ENCODE measurements at places on chromosomes 11 and 22.
A peak's percentile ranks its signal among the peaks of the same experiment; 100 is the strongest.

GRCh38 chr11:120548682-120549209, 37.2 kb downstream of the GRIK4 start:
- DNase-seq, result no peak

DNA sequence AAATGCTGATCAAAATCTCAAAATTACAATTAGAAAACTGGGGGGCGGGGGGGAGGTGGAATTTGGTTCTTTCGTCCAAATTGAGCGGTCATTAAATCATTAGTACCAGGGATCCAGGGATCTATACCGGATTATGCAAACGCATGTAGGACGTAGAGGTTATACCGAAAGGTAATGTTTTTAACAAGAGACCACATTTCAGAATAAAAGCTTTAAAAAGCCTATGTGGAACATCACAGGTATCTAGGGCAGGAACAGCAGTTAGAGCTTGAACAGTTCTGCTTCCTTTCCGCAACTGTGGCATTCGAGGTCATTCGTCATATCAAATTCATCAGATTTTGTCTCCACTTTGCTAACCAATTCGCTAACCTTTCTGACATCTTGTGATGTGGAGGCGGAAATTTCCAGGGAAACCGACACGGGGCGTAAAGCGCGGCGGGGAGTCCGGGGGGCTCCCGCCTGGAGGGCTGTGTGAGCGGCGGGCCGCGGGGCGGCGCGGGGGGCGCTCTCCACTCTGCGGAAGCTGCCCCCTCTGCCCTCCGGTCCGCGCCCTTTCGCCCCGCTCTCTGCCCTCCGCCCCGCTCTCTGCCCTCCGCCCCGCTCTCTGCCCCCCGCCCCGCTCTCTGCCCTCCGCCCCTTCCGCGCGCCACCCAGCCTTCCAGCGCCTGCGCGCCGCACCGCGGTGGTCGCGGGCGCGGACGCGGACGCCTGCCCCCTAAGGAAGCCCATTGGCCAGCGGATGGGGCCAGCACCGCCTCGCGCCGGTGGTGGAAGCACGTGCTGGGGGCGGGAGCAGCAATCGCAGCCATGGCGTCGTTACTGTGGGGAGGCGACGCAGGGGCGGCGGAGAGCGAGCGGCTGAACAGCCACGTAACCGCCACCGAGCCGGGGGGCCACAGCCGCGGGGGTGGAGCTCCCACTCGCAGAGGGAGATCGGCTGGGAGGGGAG, at the start of gene DDX25:
Gene DDX25, plus strand, starts transcription at position 798 of the 949 bp plus-strand sequence. Its CDS starts 10 bp downstream, at position 808.
- no peak for DNase-seq

DNA sequence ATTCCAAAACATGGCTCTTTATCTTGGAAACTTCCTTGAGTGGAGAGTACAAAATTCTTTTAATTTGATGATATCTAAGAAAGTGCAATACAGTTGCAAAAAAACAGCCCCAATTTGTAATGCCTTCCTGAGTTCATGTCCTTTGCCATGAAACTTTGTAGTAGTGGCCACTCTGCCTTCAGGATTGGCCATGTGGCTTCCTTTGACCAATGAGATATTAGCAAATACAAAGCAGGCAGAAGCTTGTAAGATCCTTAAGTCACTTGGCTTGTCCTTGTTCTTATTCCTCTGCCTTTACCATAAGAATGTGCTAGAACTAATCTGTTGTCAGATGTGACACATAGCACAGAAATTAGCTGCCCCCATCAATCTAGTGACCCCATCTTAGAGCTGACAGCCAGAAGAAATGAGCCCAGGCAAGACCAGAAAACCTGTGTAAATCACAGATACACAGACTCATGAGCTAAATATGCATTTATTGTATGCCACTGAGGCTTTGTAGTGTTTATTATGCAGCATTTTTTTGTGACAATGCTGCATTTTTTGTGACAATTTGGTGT, 29.8 kb upstream of the BLID start:
- DNase-seq, result no peak

GRCh38 chr11:11528986-11529385, 92.8 kb downstream of the GALNT18 start:
- DNase-seq, result peak; percentile 35

GRCh38 chr22:26592421-26592891, 2.5 kb upstream of the TPST2 start:
- DNase-seq, result no peak

GRCh38 chr11:70306586-70307033, 36.1 kb downstream of the PPFIA1 start:
- no peak for DNase-seq

- DNase-seq, result peak; percentile 55
These were observed 437 bp downstream of the SLC43A3 start for GRCh38 chr11:57426439-57426928.

- DNase-seq, result no peak
These were observed 9.1 kb downstream of the MMP10 start for GRCh38 chr11:102771351-102771750.

DNA sequence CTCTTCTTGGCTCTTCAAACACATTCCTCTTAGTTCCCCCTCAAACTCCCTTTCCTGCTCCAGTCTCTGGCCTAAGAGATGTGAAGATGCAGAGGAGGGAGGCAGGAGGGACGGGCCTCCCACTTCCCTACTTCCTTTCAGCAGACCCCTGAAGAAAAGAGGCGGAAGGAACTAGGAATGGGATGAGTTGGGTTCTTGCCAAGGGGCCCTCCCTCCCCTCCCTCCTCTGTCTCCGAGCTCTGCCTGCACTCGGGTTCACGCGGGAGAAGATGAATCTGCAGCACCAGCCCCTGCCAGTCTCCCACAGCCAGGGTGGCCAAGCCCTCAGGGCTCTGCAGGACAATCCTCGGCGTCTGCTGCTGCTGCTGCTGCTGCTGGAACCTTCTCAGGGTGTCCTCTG, 24.3 kb upstream of the PKNOX2 start:
- no peak for DNase-seq

DNA sequence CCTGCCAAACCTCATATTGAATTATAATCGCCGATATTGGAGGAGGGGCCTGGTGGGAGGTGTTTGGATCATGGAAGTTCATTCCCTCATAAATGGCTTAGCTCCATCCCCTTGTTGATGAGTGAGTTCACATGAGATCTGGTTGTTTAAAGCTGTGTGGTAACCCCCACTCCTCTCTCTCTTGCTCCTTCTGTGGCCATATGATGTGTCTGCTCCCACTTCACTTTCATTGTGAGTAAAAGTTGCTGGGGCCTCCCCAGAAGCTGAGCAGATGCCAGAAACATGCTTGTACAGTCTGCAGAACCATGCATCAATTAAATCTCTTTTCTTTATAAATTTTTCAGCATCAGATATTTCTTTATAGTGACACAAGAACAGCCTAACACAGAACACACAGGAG, 929.0 kb upstream of the FAT3 start:
- no peak for DNase-seq

DNA sequence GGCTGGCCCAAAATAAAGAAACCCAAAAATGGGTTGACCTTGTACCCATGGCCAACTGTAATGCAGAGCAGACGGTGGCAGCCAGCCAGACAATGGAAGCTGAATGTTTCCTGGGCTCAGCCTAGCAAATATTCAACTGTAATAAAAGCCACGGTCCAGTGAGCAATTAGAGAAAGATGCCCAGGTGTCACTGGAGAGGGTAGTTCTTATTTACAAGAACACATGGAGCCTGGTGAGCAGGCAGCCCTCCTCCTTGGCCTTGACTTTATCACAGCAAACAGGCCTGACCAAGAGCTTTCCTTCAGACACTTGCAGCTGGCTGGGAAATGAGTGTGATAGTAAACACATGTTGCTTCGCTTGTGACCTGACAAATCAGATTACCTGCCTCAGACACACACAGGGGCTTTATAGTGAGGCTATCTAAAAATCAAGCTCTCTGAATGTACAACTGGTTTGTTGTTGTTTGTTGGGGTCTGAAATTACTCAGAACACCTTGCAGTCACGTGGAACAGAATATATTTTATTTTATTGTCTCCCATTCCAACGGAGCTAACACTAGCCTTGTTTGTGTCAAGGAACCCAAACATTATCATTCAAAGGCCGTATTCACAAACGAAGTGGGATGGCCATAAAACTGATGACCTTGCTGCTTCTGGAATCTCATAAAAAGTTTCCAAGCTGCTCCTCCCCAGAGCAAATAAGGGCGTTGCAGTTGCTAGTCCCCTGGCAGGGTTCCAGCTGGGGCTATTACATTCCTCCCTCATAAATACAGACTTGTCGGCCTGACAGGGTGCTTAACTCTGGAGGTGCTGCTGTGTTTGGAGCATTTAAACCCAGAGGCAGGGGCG, 161.1 kb downstream of the BBOX1 start:
- DNase-seq, result peak; percentile 70

GRCh38 chr11:130146796-130147195, 12.8 kb upstream of the ST14 start:
- DNase-seq, result no peak

DNA sequence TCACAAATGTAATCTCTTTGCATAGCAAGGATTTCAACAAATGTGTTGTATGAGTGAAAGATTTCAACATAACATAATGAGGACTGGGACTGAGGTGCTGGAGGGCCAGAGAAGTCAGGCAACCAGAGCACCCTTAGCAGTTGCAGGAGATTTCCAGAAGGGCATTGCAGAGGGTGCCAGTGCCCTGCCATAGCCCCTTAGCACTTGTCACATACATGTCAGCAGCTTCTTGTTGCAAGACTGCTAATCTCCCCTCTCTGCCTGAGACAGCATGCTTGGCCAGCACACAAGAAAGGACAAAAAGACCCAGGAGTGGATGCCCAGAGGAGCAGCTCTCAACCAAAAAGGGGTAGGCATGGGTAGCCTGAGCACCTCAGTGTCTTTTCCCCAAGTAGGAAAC, 43.2 kb downstream of the BBOX1 start:
- no peak for DNase-seq

DNA sequence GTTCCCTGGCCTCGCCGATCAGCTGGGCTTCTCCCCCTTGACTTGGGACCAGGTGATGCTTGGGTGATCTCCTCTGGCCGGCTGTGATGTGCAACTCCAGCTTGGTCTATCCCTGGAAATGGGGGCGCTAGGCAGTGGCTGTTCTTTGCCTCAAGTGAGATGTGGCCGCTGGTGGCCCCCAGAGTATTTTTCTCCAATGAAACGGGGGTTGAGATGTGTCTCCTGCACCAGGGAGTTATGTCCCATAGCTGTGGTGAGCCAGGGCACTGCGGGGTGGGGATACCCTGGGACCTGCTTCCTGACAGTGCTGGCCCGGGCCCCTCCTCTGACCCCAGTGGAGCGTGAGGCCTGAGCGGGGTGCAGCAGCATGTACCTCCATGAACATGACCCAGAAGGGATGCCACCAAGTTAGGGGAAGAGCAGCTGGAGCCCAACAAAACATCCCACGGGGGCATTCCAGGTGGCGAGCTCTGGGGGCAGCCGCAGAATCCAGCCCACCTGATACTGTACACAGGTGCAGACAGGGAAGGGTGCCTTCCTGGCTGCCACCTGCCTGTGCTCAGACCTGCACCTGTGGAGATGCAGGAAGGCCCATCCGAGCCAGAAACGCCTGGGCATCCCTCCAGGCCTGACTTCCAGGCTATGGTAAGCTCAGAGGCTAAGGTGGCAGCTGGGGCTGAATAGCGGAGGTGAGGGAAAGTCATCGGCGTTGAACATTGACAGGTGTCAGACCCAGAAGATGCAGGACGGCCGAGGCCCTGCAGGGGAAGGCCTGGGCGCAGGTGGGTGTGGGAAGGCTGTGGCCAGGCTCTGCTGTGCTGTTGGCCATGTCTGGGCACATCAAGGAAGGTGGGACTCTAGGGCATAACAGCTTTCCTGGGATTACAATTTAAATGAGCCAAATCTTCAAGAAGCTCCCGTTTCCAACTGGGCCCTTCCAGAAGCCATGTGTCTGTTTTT, 97.3 kb downstream of the CTTN start:
- DNase-seq, result no peak

- no peak for DNase-seq
These were observed 155.2 kb downstream of the CEP164 start for GRCh38 chr11:117482881-117483280.

GRCh38 chr22:42074132-42074811, at the start of gene PHETA2:
Gene PHETA2 (plus strand): TSS chr22:42074248. CDS start chr22:42077294, 3,046 bp downstream.
- DNase-seq, result no peak

DNA sequence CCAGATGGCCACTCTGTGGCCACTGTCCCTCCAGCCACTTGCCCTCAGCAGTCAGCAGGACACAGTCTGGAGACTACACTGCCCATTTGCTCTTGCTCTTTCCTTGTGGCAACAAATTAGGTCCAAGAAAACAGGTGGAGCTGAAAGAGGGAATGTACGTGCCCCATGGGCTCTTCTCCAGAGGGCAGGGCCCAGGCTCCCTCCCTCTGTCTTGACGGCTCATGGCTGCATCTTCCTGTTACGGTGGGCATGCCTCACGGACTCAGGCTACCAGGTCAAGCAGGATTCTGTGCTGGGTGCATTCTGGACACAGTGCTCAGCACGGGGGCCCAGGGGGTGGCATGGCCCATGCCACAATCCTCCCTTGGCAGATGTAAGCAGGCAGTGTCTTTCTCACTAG, 71.3 kb downstream of the MED15 start:
- no peak for DNase-seq

DNA sequence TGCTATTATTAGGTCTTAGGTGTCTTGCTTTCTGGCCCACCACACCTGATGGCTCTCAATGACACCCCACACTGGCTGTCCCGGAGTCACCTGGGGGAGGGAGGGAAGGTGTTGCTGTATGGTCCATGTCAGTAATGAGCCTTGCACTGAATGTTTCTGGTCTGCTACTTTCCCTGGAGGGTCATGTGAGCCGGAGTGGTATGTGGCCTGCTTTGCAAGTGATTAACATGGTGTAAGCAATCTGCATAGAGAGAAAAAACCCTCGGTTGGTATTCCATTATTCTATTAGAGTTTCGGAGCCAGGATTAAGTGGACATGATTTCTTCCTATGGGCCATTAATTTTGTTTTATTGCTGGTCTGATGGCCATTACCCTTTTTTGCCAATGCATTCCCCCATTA, 63.9 kb downstream of the PKNOX2 start:
- DNase-seq, result no peak

GRCh38 chr22:42367980-42368378, 64.2 kb downstream of the NFAM1 start:
- DNase-seq, result peak; percentile 28

DNA sequence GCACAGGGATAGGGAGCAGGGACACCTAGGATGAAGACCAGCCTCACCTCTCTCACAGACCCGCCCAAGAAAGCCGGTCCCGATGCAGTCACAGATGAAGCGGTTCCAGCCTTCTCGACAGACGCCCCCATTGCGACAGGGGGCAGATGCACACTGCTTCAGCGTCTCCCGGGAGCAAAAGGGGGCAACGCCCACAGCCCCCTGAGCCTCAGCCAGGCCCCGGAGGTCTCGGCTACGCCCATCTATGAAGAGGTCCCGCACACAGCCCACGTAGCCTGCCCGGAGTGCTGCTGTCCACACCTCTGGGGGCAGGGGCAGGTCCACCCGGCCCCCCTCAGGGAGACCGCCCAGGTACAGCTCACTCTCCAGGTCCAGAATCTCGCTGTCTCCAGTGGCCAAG, 62.3 kb downstream of the NRXN2 start:
- DNase-seq, result no peak

DNA sequence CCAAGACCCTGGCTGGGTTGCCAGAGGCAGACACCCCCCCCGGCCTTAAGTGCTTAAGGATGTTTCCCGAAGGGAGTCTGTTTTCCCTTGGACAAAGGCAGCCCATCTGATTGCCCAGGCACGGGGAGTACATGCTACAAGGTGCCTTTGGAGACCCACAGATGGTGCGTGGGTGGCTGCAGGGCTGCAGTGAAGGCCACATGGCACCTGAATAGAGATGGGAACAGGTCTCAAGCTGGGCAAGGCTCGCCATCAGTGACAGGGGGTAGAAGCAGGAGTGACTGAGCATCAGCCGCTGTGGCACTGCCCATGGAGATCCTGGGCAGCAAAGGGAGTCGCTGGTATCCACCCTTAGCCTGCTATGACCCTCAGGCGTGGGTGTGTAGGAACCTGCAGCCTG, 2.4 kb downstream of the RTL6 start:
- no peak for DNase-seq
